Activated CD4-positive, alpha-beta T cell treated with anti-CD3 and anti-CD28 coated beads for 36 hours (primary cell): ENCODE measurements at places on chromosomes 12 and 14. TPM values are rescaled to one million over a fixed set of nuclear protein-coding genes. Genes with fewer than 3 reads are reported as not detected.

RIMBP2 gene
- not detected for total RNA-seq

SLC17A8 gene
- total RNA-seq = not detected

WASHC3 gene
- 36.1 TPM for total RNA-seq

SART3 gene
- 69.3 TPM for total RNA-seq

ATP2A2 gene
- total RNA-seq = 116 TPM

INSM2 gene
- total RNA-seq = not detected
